ENCODE measurements at places on chromosomes 12 and 14.

DNA sequence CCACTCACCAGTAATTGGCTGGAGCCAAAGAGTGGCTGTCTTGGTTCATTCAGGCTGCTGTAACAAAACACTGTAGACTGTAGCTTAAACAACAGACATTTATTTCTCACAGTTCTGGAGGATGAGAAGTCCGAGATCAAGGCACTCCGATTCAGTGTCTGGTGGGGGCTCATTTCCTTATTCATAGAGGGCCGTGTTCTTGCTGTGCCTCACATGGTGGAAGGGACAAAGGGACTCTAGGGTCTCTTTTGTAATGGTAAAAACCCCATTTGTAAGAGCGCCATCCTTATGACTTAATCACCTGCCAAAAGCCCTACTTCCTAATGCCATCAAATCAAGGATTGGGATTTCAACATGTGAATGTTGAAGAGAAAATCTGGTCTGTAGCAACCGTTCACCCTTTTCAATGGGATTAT, 34.7 kb upstream of the CDKN3 start:
- no peak for DNase-seq

DNA sequence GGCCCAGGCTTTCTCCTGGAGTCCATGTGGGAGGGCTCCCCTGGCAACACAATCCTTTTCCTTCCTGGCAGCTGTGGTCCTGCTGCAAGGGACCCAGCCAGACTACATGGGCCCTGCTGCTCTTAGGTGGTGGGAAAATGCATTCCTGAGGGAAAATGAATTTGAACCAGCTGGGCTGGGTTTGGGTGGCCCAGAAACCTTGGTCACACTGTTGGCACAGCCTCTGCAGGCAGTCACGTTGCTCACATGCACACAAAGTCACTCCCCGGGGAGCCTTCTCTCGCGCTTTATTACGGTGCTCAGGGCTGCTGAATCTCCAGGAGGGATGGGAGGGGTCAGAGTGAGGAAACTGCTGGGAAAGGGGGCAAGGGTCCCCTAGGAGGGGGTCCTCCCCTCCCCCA, 17.2 kb downstream of the PLEKHG3 start:
- DNase-seq, result no peak

DNA sequence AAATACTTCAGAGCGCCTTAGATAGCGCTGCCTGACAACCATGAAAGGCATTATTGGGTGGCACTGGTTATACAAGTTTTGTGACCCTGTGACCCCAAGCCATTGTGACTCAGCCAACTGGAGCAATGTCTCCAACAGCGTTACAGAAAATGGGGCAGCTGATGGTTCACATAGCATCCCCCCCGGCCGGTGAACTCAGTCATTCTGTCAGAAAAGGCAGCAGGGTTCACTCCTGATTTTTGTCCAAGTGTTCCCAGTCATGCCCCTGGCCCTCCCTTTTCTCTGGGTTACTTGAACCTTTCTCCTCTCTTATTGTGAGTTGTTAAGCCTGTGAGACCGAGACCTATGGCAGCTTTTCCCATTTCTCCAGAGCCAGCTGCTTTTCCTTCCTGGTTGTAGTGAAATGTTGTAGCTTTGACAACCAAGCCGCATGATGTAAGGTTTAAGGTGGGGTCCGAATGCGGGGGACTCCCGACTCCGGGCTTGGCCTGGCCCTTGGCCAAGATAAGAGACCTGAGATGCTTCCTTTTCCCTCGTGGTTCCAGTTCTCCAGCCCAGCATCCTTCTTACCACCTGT, 22.0 kb downstream of the CD9 start:
- no peak for DNase-seq

GRCh38 chr14:46432516-46432915, 219.1 kb downstream of the RPL10L start:
- no peak for DNase-seq

- no peak for DNase-seq
These were observed 5.2 kb upstream of the GNG2 start for GRCh38 chr14:51855234-51855633.

GRCh38 chr12:98678946-98679610, 34.0 kb downstream of the APAF1 start:
- no peak for DNase-seq
